NCI-H187 (cell line): ENCODE measurements at places on chromosomes 16 and 17.

GRCh38 chr17:77548967-77549366 is 408.2 kb downstream of the SEC14L1 start:
- no peak for DNase-seq

DNA sequence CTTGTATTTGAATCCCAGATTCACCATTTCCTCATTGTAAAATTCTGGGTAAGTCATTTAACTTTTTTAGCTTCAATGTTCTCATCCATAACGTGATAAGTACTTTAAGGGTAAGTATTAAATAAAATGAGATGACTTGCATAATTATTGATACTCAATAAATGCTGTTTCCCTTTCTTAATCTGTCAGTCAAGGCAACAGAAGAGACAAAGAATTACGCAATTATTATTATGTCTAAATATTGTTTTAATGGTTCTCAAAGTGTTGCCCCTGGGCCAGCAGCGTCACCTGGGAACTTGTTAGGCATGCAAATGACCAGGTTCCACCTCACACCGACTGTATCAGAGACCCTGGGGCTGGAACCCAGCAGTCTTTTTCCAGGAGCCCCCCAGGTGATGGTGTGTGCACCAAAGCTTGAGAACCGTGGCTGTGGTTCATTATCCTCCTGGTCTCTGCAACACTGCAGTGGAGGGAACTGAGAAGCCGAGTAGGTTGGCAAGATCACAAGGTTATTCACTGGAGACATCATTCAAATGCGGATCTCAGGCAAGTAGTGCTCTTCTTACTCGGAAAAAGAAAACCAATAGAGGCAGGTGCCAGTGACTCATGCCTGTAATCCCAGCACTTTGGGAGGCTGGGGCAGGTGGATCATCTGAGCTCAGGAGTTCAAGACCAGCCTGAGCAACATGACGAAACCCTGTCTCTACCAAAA is 43.5 kb downstream of the LYRM9 start:
- no peak for DNase-seq

DNA sequence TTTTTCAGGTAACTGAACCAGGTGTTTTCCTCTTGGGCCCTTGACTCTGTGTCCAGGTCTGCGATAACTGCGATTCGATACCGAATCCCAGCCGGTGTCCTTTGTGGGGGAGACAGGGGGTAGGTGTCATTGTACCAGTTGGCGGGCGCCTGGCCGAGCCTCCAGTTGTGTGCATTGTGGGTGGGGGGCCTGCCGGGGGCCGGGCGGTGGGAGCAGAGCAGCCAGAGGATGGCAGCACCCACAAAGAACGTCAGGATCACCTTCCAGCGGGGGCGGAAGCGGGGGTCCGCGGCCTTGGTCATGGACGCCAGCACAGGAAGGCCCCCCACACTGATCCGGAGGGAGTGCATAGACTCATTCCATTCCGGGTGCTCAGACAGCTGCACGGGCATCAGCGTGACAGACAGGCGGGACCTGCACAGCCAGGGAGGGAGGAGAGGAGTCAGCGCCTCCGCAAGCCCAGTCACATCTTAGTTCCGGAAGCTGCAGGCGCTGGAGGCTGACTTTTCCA is 12.3 kb downstream of the CANT1 start:
- DNase-seq, result no peak

GRCh38 chr17:44539673-44540072 is 17.6 kb upstream of the FZD2 start:
- DNase-seq, result no peak

DNA sequence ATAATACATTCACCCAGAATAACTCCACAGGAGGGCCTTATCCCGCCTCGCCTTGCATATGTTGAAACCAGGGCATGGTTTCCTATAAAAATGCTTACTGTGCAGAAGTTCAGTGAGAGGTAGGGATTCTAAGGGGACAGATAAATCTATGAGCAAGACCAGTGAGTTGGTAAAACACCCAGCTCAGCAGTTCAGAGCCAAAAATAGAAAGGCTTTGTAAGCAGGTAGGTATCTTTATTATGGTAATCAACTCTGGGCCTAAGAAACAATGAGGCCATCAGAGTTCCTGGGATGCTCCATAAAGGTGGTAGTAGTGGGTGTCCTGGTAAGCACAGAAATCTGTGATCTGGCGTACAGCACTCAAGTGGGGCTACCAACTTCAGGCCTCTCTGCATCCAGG is 549.4 kb upstream of the CDH5 start:
- DNase-seq, result no peak

DNA sequence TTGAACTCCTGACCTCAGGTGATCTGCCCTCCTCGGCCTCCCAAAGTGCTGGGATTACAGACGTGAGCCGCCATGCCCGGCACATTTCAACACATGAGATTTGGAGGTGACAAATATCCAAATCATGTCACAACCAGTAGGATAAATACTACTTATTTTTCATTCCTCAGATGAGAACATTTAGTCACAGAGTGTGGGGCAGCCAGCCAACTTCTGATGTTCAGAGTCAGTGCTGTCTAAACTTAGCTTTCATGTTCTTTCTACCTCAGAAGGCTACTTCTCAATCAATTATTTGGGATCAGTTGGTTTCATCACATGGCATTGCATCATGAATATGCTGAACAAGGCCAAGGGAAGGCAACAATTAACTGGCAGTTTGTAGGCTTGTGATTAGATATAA is 134.5 kb downstream of the CDH13 start:
- DNase-seq, result no peak

DNA sequence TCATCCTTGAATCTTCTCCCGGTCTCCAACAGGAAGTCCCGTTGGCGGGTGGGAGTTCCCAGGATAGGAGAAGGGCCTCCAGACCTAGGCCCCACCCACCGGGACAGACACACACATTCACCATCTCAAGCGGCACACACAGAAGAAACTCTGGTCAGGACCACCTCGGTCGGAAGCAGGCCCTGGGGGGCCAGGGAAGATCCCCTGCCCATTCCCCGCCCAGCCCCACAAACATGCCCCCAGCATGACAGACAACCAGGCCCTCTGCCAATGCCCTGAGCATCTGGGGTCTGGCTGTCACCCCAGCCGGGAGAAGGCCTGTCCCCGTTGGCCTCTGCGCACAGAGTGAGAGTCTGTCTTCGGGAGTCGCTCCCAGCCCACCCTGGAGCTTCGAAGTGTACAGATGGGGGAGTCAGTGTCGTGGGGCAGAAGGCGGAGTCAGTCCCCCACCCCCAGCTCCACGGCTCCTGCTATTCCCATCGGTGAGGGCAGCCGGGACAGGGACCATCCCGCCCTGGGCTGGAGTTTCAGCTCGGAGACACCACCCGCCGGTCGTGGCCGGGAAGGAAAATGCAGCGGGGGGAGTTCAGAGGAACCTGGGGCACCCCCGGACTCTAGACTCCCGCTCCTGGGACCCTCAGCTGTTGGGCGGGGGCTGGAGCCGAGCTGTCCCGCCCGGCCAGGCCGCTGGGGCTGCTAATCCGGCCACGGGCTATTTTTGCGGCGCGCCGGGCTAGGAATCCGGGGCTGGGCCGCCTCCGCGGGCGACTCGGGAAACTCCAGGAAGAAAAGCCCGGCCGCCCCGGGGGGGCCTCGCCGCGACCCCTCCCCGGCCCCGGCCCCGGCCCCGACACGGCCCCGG is 660 bp downstream of the RHBDF1 start:
- no peak for DNase-seq

DNA sequence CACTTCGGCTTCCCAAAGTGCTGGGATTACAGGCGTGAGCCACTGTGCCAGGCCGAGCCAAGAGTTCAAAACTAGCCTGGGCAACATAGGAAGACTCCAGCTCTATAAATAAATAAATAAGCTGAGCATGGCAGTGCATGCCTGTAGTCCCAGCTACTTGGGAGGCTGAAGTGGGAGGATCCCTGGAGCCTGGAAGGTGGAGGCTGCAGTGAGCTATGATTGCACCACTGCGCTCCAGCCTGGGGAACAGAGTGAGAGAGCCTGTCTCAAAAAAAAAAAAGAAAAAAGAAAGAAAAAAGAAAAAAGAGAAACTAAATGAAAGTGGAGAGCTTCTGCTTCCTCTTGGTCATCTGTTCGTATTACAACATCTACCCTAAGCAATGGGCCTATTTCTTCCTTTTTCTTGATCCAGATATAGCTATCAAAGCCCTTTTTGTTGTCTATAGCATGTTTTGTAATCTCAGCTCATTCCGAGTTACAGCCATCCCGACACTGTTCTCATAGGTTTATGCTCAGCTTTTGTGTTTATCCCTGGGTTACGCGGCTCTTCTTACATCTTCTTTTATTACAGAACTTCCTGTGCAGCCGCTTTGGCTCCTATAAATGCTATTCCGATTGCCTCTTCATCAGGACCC is 14.1 kb upstream of the MAPK3 start:
- DNase-seq, result no peak

GRCh38 chr17:56602292-56603130 is 9.0 kb downstream of the NOG start:
- DNase-seq, result no peak

GRCh38 chr16:71358464-71358998 is at the start of gene CALB2:
CALB2 (plus strand) TSS chr16:71358723; CDS start chr16:71358793, 70 bp downstream.
- DNase-seq, result peak; percentile 5

- no peak for DNase-seq
Measured at GRCh38 chr17:70271200-70271599, 101.9 kb downstream of the KCNJ2 start.

- DNase-seq, result no peak
Measured at GRCh38 chr16:48533931-48534330, 76.0 kb downstream of the N4BP1 start.

DNA sequence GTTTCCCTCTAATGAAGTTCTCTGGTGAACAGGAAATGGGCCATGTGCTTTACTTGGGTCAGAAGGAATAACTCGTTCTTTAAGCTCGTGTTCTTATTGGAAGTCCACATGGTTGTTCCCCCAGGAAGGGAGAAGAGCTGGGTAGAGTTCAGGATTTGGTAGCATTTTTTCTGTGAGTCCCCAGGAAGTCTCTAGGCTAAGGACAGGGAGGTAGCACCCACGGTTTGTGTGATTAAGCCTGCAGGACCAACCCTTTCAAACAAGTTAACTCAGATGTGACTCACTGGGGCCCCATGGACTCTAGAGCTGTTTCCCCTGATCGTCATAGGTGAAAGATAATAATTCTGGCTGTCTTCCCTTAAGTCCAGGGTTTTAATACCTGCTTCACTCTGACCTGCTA is 16.4 kb downstream of the SAP30BP start:
- no peak for DNase-seq

DNA sequence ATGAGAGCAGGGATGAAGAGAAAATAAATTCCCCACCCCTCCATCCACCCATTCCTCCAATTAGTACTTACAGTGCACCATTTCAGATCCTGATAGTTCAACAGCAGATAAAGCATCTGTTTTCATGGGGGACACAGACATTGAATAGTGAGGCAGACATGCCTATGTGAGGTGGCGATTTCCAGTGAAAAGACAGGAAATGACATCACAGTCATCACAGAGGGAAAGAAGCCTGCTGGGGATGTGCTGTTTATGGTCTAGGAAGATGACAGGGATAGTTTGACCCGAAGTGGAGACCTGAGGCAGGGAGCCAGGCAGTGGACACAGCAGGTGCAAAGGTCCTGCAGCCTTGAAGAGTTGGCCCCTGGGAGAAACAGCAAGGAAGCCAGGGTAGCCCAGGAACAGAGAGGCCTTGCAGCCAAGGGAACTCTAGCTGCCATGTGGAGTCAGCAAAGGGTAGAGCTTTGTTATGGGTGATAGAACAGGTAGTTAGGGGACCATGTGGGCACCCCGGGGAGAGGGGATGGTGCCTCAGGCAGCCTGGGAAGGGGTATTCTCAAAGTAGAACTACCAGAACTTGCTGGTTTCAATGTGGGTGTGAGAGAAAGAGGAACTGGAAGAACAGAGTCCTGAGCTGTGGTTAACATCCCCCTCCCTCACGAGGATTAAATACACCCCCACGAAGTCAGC is 256.6 kb downstream of the CPPED1 start:
- DNase-seq, result no peak

DNA sequence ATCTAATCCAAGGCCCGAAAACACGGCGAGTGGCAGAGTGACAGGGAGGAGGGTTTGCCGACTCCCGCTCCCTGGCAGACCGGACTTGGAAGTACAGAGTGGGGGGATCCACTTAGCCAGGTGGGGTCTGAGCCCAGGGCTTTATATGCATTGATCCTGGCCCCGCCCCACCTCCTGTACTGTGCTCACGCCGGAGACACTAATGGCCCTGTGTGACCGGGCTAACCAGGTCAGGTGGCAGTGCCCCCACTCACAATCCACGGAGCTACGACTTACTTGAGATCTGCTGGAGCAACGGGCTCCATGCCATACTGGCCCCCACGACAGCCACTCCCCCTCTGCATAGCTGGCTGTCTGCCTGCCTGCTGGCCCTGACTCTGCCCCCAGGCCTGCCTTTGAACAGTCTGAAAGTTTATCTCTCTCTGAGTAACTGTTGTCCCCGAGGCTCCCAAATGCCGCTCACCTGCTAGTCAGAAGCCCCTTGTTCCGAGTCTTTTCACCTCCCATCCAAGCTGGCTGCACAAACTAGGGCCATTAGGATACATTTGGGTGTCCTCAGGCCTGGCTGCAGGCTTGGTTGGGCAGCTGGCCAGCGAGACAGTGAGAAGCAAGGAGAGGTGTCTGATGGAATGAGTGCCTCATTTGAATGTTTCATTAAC is 28.0 kb downstream of the CACNA1G start:
- no peak for DNase-seq

DNA sequence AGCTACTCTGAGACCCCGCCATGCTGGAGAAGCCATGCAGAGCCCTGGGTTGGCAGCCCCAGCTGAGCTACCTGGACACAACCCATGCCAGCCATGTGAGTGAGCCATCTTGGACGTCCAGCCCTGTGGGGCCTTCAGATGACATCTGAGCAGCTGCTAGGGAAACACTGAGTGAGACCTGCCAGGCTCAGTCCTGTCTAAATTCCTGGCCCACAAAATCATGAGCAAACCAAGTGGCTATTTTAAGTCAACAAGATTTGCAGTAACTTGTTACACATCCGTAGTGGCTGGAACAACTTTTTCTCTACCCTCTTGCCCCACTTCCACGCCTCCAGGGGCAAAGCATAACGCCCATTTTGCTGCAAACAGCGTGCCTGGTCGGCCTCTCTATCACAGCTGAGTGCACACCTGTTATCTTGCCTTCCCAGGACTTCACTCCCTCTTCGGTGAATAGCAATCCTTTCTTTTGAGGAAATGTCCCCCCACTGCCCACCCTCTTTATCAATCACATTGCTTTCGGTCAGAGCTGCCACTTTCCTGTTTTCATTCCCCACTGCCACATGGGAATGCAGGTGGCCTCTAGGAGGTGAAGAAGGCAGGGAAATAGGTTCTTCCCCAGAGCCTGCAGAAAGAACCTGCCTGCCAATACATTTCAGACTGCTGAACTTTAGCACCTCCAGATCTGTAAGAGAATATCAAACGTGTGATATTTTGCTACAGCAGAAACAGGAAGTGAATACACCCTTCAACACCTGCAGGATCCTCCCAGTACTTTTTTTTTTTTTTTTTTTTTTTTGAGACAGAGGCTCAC is 7.4 kb upstream of the SCIMP start:
- no peak for DNase-seq

DNA sequence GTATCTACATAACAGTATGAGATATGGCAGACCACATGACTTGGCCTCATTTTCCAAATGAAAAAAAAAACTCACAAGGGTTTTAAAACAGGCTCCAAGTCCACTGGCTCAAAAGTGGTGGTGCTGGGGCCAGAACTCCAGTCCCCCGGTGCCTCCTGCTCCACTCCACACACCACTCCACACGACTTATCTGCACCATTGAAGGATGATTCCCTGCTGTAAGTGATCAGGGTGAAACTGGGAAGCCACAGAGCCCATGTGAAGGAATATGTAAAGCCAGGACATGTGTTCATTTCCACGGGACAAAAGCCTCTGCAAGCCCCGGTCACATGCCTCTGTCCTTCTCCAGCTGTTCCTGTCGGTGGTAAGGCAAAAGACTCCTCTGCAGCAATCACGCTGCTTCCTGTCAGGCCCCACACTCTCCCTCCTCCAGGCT is 97.2 kb downstream of the ZNF18 start:
- DNase-seq, result no peak
